Tongue (tissue), 3 donors: ENCODE measurements at places on chromosomes 4 and X. TPM values are rescaled to one million over a fixed set of nuclear protein-coding genes. Genes with fewer than 3 reads are reported as not detected.

DNA sequence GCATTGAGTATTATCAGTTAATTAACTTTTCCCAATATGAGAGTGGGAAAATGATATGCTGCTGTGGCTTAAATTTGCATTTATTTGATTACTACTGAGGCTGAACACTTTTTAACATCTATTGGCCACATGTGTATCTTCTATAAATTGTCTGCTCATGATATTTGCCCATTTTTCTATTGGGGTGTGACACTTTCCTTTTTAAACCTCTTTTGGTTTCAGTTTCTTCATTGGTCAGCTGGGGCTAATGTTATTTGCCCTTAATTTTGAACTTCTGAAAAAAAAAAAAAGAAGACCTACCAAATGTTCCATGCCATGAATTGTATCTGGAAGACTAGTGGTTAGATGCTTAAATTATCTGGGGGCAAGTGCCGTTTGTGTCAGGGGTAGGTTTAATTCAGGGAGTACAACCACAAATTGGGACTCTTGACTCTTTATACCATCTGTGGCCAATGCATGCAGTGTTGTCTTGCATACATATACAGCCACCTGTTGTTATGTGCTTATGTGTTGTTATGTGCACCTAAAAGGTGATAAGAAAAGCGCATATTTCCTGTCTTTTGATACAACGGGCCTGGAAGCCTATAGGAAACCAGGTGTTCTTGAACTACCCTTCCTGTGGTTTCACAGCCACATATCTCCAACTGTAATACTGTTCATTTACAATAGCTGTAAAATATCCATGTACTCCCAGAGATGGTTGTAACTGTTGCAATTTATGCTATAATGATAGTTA is 49.0 kb downstream of the SH2D1A start:
- DNase-seq = no peak

Gene SPP1
- total RNA-seq = 28.9 TPM

GRCh38 chr4:168531305-168531704 is 34.5 kb downstream of the PALLD start:
- DNase-seq = no peak

DNA sequence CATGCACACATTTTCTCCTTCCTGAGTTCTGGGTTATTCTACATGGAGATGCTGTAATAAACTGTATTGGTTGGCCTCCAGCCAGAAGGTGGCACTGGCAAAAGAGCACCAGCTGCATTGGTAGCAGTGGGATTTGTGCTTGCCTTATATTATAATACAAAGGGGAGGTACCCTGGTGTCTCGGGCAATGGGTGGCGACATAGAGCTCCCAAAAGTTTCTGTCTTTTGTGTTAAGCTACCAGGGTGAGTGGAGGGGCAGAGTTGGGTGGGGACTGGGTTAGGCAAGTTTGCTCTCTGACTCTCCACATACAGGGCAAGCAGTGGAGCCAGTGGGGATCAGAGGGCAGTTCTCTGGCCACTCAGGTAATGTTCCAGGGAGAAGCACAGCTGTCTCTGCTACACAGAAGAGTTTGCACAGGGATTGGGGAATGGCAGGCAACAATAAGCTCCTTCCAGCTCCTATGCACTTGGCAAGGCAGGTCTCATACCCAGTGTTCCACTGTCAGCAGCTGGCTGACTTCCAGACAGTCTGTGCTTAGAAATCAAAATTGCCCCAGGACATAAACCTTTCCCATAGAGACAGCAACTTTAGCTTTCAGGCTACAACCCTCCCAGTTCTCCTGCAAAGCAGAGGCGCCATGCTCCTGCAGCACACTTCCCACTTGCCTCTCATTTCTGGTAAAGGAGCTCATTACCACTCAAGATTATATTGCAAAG is 463.9 kb upstream of the PCDH7 start:
- peak; percentile 14 for DNase-seq

- DNase-seq = peak; percentile 65
Measured at GRCh38 chr4:87375719-87376291, 15.2 kb downstream of the HSD17B11 start.

GRCh38 chr4:116108606-116109005 is 976.8 kb downstream of the TRAM1L1 start:
- no peak for DNase-seq

DNA sequence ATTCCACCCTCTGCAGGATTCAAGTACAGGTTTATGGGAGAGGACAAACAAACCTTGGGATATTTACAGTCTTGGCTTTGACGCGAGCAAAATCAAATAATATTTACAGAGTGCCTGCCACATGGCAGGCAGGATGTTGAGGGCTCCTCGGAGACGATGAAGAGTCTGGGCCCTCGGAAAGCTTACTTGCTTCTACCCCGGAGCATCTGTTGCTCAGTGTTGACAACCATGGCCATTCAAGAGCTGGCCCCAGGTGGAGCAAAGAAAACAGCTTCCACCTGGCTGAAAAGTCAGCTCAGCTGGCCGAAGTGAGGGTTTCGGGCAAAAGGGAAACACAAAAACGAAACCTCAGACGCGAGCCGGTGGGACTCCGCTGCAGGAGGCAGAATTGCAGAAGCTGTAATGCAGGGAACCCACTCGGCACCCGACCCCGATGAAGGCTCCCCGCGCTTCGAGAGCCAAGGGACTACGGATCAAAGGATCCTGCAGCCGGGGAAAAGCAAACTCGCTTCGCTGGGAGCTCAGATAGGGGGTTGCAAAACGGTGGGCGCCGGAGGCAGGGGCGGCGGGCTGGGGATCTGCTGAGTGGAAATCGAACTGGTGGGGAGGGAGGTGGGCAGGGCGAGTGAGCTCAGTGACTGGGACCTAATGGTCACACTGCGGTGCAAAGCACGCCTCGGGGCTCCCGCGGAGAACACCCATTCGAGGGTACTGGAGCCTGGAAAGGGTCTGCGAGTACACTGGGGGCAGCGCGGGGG is 805 bp downstream of the ATP8A1 start:
- peak; percentile 42 for DNase-seq

DNA sequence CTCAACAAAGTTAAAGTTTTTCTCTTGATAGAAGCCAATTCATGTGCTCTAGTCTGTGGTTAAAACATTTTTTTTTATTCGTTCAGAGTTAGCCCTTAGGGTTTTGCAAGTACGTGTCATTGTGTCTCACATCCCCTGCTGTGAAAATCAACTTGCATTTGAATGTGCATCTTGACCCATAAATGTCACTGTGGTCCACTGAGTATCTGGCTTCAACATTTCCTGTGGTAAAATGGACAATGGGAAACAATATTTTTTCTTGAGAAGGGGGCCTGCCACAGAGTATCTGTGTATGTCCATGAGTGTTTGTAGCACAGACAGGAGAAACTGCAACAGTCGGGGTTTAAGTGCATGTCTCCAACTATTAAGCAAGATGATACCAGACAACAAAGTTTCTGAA is 554.8 kb upstream of the TENM3 start:
- DNase-seq = no peak

DNA sequence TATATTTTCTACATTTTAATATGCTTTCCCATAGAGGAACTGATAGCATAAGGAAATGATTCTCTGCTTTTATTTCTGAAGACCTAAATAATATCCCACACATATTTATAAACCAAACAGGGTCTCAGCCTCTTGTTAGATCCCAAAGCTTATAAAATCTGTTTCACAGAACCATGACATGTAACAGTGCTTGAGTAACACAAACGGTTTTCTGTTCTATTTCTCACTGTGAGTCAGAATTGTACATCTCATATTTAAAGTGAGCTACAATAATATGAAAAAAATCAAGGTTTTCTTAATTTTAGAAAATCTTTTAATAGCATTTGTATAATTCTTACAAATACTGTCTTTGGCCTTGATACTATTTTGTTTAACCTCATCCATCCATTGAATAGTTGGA is 51.2 kb downstream of the NR3C2 start:
- no peak for DNase-seq

- DNase-seq = no peak
Measured at GRCh38 chr4:22881411-22881810, 188.7 kb downstream of the GBA3 start.

- peak; percentile 73 for DNase-seq
Measured at GRCh38 chrX:56729152-56729850, at the start of gene NBDY. TSS of gene NBDY (plus strand) at chrX:56729243. CDS start at chrX:56729354, 111 bp downstream.

- no peak for DNase-seq
Measured at GRCh38 chr4:98506462-98507132, 151.8 kb downstream of the TSPAN5 start.
